Thyroid gland (tissue), 4 donors: ENCODE measurements at places on chromosomes 3 and 15.

DNA sequence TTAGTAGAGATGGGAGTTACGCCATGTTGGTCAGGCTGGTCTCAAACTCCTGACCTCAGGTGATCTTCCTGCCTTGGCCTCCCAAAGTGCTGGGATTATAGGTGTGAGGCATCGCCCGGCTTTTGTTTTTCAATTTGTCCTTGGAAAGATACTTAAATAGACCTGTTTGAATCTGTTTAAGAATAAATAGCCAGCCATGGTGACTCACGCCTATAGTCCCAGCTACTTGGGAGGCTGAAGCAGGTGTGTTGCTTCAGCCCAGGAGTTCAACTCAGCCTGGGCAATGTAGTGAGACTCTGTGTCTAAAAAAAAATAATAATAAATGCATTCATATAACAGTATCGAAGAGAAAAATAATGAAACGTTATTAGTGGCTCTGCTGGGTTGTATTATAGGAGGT lies 17.3 kb downstream of the SNAPC5 start:
- no peak for DNase-seq

- no peak for DNase-seq
These were observed 17.1 kb upstream of the EHHADH start for GRCh38 chr3:185270956-185271332.

DNA sequence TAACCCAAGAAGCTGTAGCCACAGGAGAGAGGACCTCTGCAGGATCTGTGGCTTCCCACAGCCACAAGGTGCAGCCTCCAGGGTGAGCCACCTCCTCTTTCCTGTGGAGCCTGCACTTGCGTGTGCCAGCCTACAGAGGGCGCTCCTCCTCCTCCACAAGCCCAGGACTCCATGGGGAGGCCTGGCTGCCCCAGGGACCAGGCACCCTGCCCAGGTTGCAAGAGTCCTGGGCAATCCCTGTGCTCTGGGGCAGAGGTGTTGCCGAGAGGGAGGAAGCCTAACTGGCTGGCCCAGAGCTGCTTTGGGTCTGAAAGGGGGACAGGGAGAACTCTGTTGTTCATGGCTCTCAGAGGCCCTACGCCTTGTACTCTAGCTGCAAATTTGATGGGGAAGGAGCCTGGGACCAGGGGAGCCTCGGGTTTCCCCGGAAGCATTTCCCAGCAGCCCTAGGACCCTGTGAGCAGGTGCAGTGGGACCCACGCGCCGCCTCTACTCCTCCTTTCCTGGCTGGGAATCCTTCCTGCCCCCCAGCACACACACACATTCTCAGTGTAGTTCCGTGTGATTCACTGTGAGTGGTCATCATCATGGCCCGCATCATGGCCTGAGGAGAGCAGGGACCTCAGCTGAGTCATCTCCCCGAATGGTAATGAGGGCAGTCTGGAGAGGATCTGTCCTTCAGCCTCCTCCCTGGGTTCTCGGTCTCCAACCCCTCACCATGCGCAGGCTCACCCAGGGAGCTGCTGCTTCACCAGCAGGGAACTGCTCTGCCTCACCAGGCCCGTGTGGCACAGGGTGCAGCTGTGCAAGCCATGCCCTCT lies 24.3 kb downstream of the TBC1D21 start:
- no peak for DNase-seq

GRCh38 chr3:70996082-70996481 lies 587.4 kb downstream of the FOXP1 start:
- DNase-seq: no peak

- no peak for DNase-seq
These were observed 55.4 kb upstream of the LARS2 start for GRCh38 chr3:45332901-45333407.

DNA sequence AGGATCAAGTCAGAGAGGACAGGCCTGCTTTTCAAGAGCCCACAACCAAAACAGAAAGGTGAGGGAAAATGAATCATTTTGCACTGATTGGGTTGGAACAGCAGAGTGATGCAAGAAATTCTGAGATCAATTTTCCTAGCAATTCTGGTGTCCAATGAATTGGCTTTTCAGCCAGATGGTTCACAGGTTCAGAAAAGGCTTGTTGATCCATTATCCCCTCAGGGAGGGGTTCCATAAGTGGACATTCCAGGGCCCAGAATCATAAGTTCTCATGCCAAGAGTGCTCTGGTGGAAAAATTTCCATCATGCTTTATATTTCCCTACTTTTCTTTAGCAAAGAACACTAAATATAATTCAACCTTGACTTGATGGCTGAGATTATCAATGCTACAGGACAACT lies 16.2 kb downstream of the RBP2 start:
- DNase-seq: no peak

- DNase-seq: no peak
These were observed 188.1 kb upstream of the CHRM5 start for GRCh38 chr15:33780011-33780768.

DNA sequence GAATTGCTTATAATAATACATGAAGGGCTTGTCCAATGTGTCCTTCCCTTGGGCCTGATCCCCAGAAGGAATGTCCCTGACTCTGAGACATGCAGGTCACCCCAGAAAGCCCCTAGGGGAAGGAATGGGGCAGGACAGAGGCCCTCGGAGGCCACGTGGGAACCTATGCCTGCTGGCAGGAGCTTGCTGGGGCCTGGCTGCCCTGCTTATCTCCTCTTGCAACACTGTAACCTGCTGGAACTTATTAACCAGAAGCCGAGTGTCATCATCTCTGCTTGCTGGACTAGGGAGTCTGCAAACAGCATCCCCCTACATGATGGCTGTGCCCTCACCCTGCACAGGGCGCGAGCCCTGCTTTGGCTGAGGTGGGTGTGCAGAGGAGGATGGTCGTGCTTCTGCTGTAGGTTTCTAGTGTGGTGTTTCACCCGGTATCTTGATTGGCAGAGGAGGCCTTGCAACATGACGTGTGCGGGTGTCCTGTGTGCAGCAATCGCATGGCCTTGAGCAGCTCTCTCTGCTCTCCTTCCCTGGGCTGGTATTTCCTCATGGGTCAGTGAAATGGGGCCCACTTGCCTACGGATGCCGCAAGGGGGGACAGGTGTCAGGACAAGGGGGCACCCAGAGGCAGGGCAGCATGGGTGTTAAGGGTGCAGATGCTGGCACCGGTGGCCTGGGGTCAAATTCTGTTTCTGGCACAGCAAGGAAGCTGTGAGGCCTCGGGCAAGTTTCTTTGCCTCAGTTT lies 5.0 kb downstream of the CHST13 start:
- no peak for DNase-seq

- no peak for DNase-seq
These were observed 26.1 kb upstream of the GFM1 start for GRCh38 chr3:158617982-158618875.

DNA sequence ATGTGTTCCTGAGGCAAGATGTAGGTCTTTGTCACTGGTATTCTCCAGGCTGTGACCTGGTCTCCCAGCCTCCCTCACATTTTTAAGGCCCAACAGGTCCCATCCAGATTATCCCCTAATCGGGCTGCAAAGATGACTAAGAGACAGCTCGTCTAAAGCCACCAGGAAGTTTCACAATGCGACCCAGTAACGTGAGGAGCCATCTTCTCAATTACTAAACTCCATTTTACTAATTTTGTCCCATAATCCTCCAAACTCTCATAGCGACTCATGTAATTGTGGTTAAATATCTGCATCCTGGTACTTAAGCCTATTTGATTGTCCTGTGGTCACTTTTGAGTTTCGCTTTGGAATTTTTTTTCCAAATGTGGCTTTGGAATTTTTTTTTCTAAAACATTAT lies 8.7 kb upstream of the PLA2G4F start:
- DNase-seq: no peak

DNA sequence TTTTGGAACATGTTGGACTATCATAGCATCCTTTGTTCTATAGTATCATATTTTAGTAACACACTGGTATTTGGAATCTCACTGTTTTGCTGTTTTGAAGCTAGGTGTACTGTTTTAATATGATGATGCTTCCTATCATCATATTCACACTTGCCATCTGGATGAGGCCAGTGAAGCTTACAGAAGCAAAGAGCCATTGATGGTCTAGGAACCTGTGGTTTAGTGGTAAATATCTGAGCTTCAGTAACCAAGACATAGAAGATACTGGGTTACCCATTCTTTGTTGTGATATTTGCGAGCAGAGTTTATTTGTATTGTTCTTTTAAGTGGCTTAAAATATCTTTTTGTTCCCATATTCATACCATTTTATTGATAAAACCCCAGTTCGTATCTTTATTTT lies 304.1 kb downstream of the SATB1 start:
- no peak for DNase-seq

DNA sequence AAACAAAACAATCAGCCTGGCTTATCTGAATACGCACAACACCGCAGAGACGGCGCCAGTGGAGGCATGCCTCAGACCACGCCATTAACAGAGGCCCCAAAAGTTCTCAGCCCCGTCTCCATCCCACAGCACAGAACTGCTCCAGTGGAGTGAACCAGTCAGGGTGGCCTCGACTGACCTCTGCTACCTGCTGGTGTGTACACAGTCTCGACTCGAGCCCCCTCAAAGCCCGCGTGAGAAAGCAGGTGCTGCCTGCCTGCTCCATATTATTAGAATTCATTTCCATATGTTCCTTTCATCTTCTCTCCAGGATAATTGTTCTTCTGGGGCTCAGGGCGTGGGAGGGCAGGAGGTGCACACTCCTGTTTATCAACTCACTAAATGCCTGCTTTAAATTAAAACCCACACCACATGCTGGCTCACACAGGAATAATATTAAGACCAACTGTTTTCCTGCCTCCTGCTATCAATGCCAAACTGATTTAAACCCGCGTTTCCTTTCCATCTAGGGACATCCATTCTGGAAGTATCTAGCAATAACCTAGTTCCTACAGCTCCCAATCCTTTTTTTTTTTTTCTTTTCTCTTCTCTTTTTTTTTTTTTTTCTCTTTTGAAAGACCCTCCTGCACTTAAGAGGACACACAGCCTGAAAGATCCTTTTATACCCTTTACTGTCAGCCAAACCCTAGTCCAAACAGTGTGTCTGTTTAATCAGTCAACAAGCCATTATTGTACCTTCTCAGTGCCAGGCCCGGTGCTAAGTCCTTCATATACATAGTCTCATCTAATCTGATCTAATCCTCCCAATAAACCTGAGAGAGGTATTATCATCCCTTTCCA lies 101.2 kb downstream of the TLE3 start:
- DNase-seq: no peak

GRCh38 chr3:19744047-19744446 lies 190.0 kb downstream of the EFHB start:
- DNase-seq: no peak

GRCh38 chr3:94460931-94461330 lies 398.1 kb downstream of the NSUN3 start:
- DNase-seq: no peak

DNA sequence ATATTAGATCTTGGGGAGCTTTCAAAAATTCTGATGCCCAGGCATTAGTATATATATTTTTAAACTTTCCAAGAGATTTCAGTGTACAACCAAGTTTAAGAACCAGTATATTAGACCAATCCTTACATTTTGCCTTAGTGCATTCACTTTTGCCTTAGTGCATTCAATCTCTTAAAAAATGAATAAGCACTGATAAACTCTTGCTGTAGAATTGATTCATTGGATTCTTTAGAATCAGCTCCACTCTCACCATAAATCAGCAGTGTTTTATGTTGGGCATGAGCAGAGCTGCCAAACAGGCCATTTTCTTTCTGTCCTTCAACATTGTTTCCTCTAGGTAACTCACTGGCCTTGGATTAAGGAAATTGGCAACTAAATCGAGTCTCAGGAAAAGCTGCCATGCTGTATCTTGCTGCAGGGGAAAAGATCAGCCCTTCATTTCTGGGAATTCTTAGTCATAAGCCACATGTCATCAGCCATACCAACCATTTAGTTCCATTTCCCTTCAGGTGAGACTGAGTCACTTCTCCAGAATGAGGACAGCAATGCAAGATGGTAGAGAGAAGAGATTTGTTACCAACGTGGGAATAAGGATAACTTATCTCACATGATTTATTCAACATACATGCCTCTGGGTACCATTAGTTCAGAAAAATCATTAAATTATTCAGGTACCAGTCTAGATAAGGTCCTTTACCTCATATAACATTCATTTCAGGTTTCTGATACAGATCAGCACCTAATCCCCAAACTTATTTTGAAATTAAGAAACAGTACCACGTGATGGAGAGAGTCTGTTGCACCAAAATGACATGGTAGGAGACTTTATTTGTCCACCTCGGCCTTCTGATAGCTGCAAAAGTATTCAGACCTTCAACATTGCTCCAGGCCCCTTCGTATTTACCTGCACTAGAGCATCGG lies 192.5 kb downstream of the P3H2 start:
- no peak for DNase-seq

DNA sequence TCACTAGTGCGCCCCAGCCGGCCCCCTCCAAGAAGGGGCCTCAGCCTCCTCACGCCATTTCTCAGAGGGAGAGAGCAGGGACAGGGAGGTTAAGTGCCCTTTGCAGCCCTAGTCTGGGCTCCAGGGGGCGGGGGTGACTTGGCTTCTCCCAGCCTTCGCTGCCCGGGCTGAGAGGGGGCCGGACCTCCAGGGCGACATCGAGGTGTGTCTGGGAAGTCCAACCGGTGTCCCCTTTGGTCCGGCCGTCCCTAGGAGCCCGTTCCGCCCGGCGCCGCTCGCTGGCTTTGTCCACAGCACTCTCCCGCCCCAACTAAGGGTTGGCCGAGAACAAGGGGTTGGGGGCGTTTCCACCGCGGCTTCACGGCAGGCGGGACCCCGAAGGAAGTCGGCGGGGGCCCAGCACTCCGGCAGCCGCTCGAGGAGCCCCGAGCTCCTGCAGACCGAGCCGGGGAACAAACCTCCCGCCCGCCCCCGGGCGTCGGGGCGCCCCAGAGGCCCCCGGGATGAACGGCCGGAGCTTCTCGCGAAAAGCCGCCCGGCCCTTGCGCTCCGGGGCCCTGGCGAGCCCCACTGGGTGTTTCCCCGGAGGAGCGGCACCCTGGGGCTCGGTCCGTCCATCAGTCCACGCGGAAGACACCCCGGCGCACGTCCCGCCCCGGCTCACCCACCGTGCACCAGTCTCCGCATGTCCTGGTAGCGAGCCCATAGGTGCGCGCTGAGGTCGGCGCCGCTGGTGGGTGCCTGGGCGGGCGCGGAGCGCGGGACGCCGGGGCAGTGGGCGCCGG lies 627 bp downstream of the NT5DC2 start:
- peak; percentile 58 for DNase-seq
